MM.1S (cell line): ENCODE measurements at places on chromosomes 13 and 19.

GRCh38 chr13:60463787-60464186 is 66.8 kb downstream of the TDRD3 start:
- no peak for DNase-seq

DNA sequence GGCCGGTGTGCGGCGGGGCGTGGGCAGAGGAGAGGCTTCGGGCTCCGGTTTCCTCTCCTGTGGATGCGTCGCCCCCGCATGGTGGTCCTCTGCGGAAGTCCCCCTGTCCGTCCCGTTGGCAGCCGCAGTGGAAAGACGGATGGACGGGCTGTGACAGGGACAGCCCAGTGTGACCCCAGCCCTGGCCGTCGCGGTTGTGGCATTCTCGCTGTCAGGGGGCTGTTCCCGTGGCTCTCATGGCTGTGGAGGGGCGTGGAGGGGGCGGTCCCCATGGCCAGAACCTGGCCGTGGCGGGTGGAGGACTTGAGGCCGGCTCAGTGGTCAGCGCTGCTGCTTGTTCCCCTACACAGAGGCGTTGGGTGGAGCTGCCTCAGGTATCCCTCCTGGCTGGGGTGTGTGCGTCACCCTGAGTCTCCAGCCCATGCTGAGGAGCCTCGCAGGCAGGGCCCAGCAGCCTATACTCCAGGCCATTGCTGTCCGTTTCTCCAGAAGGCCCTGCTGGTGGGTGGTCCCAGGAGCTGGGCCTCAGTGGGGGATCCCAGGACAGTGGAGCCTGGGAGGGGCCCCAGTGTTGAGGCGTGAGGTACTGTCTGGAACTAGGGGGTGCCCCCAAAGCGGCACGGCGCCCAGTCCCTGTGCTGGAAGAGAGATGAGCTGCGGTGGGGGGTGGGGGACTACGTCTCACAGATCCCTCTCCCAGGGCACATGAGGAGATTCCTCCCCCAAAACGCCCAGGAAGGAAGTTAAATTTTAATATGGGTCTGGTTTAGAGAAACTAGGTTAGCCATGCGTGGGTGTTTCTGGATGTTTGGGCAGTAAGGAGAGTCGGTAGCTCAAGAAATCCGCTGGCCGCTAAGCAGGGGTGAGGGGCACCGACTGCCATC is 20.3 kb downstream of the CSNK1G2 start:
- DNase-seq, result no peak

DNA sequence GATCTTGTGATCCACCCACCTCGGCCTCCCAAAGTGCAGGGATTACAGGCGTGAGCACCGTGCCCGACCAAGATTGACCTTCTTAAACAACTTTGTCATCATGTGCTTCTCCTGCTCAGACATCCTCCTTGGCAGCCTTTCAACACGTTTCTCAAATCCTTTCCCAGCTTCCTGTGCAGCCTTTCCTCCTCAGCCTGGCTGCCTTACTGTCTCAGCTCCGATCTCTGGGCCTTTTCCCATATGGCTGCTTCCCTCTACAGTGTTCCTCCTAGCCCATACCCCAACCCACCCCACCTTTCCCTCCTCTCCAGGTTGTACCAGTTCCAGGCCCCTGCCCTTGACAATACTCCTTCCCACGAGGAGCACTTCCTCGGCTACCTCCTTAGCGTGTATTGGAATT is 7.2 kb downstream of the PHF11 start:
- no peak for DNase-seq

DNA sequence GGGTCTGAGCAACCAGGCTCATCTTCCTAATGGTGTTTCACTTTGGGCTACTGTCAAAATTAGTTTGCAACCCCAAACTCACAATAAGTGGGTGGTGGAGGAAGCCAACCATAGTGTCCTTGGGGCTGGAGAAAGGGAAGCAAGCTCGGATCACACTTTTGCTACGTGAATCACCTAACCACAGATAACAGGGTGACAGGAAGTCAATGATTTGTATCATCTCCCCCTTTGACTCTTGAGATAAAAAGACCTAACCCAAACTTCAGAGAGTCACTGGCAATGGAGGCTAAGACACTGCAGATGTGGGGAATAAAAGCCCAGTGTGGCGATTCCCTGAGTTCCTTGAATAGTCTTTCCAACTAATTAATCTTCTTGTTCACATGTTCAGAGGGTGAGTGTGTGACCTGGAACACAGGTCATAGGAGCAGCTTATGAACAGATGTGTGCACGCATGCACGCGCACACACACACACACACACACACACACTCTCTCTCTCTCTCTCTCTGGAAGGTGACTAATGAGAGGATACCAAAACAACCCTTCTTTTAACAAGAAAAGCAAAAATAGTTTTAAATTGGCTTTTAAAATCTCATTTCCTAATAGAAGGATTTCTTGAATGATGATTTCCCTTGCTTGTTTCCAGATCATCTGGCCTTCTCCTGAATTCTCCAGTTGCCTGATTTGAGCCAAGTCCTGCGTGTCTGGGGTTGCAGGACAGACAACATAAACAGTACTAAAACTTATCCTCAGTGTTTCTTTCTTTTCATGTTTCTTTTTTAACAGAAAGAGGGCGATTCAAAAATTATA is 21.2 kb upstream of the DOCK9 start:
- no peak for DNase-seq

DNA sequence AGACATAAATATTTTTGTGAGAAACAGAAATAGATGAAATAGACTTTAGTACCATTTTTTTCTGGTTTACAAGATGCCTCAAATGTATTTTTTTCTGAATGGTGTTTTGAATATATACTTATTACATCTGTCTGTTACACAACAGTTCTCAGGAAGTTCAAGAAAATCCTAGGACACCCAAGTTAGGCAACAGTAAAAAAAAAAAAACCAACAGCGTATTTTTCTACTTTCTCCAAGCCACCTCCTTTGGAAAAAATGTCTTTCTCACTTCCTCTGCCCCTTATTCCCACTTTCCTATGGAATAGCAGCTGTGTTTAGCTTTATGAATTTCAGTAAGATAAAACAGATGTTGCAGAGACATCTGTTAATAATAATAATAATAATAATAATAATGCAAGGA is 489.6 kb upstream of the KLF12 start:
- DNase-seq, result no peak

DNA sequence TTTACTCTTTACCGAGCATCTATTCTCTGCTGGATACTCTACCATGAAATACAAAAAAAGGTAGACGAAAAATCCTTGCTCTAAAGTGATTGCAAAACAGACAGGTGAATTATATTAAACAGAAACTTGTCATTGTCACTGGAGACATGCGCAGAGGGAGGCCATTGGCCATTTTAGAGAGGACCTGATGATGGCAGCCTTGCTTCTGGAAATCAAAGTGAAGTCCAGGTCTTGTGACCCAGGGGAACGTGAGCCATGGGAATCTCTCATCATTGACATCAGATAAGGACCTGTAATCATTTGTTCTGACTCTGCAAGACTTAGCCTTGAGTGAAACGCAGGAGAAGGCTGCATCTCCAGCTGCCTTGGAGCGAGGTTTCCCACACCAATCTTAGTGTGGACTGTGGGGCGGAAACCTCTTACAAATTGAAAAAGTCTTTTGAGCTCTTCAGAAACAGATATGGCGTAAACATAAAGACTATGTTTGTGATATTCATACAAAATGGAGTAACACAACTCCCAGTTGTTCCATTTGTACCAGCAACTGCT is 16.8 kb upstream of the SLC46A3 start:
- no peak for DNase-seq

DNA sequence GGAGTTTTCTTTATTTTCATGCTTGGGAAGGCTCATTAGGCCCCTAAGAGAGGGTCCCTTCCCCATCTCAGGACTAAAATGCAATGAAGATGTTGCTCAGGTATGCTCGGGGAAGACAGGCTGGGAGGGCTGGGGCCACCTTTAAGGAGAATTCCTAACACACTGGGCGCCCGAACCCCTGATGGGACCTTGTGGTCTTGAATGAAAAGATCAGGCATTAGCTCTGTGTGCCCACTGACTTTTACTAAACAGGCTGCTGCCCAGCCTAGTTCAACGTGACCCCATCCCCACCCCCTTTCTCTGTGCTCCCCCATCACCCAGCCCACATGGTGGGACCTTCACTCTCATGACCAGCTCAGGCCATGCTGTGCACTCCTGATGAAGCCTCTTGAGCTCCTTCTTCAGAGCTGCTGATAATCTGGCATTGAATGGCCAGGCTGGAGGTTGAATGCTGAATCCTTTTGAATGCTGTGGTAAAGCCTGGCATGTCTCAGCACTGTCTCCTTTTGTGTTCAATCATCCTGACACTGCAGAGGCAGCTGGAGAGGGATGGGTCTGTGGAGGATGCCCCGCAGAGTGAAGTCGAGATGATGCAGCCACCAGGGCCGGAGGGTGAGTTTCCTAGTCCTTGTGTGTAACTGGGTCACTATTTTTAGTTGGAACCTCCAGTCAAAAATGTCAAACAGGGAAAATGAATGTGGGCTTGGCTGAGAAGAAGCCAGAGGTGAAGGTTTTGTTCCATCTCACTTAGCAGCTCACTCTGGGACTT is 209.1 kb downstream of the UQCRFS1 start:
- DNase-seq, result no peak

GRCh38 chr13:109784590-109785140 is 1.7 kb downstream of the IRS2 start:
- DNase-seq, result no peak

GRCh38 chr13:98307463-98308085 is 130.5 kb upstream of the RNF113B start:
- DNase-seq, result no peak

DNA sequence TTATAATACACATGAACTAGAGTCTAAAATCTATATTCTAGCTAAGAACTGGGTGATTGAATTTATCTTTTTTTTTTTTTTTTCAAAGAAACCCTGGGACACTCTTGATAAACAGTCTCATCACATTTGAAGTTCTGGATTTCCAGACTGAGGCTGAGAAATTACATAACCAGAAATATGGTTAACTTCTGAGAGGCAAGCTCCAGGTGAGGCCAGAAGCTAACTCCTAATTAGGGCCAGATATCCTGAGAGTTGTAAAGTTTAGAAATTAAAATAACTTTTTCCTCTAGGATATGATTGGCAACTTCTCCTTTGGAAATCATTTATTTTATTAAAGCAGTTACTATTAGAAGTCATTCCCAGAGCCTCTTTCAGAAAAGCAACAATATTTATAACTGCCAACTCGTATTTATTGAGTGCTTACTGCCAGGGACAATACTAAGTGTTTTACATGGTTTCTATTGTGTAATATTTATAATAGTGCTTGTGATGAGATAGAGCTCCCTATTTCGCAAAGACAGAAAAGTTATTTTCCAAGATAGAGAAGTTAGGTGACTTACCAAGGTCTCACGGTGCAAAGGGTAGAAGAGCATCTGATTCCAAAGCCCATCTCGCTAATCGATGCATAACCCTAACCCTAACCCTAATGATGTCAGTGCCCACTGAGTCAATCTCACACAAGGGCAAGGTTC is 187.7 kb downstream of the DCT start:
- no peak for DNase-seq

GRCh38 chr13:96825653-96826052 is 168.6 kb downstream of the OXGR1 start:
- DNase-seq, result no peak

DNA sequence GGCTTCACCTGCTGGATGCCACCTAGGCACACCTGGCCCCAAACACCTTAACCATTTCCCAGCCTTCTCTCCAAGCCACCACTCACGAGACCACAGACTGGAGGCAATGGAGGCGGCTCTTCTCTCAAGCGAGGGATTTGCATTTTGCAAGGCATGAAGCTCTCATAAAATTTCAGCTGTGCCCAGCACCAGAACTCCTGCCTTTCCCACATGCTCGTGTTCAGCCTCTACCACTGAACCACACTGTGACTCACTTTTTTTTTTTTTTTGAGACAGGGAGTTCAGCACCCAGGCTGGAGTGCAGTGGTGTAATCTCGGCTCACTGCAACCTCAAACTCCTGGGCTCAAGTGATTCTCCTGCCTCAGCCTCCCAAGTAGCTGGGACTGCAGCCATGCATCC is 10.6 kb downstream of the NANOS3 start:
- DNase-seq, result no peak

DNA sequence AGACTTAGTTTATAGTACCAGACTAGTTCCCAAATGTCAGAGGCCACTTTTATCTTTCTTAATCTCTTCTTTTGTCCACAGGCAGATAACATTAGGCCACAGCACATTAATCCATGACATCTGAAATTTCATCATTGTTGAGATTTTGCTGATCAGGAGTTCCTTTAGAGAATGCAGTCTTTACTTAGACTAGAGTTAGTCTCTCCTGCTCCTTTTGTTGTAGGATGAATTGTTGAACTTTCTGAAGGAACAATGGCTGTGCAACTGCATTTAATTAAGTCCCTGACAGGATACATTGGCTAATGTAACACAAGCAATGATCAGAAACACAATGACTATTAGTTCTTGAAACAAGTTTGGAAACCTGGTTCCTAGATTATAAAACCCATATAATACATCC is 266.3 kb downstream of the PCDH20 start:
- DNase-seq, result no peak

- no peak for DNase-seq
Observed at GRCh38 chr19:38727306-38727867, 16.9 kb downstream of the CAPN12 start.

GRCh38 chr19:13068085-13068846 is 34.4 kb downstream of the LYL1 start:
- DNase-seq, result no peak

DNA sequence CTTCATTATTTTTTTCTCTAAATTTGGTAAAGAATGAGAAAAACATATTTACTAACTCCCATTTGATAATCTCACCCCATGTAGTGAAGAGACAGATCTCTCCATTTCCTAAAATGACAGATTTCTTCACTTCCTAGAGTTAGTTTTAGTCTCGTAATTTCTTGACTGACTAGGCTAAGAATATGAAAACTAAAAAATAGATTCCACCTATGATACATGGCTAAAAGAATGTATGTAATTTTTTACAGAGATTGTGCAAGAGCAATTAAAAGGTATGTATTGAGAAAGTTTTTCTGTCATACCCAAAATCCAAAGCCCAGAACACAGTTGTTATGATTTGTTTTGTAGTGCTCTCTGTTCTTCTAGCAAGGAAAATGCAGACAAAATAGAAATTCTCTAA is 9.5 kb downstream of the NALCN start:
- DNase-seq, result no peak

- no peak for DNase-seq
Observed at GRCh38 chr19:30886222-30886621, 463.0 kb downstream of the TSHZ3 start.

DNA sequence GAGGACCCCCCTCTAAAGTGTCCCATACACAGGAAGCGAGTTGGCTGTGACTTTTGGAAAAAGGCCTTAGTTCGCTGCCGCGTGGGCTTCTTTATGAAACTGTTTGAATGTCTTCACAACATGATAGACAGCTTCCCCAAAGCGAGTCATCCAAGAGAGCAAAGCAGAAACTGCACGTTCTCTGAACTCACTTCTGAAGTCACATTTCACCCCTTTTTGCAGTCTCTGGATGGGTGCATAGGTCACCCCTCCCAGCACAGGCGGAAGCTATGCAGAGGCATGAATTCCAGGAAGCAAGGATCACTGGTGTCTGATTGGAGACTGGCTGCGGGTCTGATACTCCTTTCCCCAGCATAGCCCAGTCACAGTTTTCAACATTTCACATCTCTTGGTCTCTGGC is 10.6 kb downstream of the GPI start:
- no peak for DNase-seq
